ENCODE measurements at places on chromosomes 7 and 10. TPM values are rescaled to one million over a fixed set of nuclear protein-coding genes. Genes with fewer than 3 reads are reported as not detected.

Gene SPACDR
- 0.90 TPM for total RNA-seq

Gene TUBB8
- 0.11 TPM for total RNA-seq

Gene SPDYE18
- total RNA-seq = 0.23 TPM

Gene FAM25G
- not detected for total RNA-seq

All from A549 treated with DMSO at 1 μM for 4 hours (cell line).